ENCODE measurements at places on chromosomes 5 and 9.

- no peak for DNase-seq
Observed at GRCh38 chr9:97831843-97832636, 21.0 kb upstream of the FOXE1 start.

DNA sequence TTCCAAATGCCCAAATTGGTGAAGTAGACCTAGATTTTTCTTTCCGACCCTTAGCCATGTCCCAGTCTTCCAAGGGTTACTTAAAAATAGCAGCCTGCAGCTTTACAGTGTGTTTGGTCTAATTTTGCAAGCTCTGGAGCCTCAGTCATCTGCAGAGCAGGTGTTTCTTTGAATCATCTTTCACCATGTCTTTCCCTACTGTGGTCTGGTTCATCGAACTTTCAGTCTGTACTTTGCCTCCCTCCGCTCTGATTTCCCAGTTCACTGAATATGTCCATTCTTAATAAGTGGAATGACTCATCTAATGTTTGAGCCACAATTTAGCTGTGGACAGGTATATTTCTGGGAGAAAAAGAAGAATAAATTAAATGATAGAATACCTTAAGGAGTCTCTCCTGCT, 1060.7 kb downstream of the EFNA5 start:
- DNase-seq, result peak; percentile 2

GRCh38 chr5:116386633-116387032, 188.0 kb downstream of the SEMA6A start:
- no peak for DNase-seq

DNA sequence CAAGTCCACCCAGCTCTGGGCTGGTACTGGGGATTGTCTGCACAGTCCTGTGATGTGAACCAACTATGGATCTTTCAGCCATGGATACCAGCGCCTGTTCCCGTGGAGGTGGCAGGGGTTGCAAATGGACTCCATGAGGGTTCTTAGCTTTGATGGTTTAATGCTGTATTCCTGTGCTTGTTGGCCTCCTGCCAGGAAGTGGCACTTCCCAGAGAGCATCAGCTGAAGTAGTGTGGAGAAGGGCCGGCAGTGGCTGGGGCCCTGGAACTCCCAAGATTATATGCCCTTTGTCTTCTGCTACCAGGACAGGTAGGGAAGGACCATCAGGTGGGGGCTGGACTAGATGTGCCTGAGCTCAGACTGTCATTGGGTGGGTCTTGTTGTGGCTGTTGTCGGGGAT, 1104.8 kb upstream of the COX7C start:
- DNase-seq, result no peak

DNA sequence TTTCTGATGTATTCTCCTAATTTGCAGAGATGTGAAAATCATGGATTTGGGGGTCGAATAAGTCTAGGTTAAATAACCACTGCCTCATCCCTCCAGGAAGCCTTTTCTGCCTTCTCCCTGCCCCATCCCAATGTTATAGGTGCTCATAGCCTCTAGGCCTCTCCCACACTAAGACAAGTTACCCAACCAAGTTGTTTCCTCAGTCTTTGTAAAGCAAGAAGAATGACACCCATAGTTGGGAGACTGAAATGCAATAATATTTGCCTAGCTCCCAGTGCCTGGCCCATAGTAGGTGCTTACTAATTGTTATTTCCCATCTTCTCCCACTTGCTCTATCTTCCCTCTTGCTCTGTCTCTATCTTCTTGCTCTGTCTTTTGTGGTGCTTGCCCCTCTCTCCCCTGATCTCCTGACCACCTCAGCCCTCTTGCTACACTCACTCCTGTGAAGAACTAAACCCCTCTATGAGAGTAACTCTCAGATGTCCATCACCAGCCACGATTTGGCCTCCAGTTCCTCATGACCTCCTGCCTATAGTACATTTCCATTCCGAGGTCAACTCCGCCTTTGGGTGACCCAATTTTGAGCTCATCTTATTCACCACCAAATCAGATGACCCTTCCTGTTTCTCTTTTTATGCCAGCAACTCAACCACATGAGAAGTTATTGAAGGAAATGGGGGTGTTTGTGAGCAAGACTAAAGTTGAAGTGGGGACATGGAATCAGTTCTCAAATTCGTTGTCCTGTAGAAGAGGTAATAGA, 7.0 kb downstream of the AFAP1L1 start:
- DNase-seq, result no peak

GRCh38 chr5:150113047-150113744, 26.8 kb upstream of the CSF1R start:
- DNase-seq, result no peak

DNA sequence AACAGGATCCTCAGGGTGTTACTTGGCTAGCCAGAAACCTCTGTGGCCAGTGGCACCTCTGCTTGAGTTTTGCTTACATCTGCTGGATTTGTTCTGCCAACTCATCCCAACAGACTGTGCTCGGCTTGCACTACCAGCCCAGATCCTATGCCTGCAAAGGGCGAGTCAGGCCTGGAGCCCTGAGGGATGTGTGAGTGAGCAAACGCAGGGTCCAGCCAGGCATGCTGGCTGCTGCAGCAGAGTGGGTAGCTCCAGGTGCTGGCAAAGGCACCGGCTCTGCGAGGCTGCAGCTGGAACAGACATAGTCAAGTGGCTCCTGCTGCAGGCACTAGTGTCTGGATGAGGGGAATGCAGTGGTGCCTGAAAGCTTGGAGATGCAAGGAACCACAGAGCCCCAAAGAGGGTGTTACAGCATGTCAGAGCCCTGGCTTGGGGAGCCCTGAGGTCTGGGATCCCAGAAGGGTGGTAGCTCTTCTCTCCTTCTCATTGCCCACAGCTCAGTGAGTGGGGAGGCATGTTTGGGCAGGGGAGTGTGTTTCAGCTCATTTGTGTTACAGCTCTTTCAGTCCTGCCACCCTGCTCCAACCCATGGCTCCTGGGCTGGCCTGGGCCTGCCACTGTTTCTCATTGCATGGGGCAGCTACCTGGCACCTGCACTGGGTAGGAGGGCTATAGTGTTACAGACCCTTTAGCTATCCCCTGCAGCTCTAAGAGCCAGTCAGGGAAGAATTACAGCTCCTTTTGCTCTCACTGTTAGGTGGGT, 332.6 kb downstream of the TAF11L14 start:
- DNase-seq, result no peak

DNA sequence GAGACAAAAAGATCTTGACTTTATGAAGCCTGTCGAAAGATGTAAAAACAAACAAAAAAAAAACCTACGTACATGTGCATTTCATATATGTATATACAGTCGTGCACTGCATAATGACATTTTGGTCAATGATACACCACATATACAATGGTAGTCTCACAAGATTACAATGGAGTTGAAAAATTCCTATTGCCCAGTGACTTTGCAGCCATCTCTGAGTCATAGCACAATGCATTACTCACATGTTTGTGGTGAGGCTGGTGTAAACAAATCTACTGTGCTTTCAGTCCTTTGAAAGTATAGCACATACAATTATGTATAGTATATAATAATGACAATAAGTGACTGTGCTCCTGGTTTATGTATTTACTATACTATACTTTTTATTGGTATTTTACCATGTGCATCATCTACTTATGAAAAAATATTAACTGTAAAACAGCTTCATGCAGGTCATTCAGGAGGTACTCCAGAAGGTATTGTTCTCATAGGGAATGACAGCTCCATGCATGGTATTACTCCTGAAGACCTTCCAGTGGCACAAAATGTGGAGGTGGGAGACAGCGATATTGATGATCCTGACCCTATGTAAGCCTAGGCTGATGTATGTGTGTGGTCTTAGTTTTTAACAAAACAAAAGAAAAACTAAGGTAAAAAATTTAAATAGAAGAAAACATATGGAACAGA, 73.7 kb upstream of the FST start:
- peak; percentile 61 for DNase-seq

Data from kidney epithelial cell (primary cell).